ENCODE measurements at places on chromosomes 16 and 17.

GRCh38 chr17:40171750-40172149, 5.5 kb upstream of the RAPGEFL1 start:
- no peak for DNase-seq

GRCh38 chr17:34299956-34300577, 14.5 kb downstream of the CCL11 start:
- DNase-seq: peak; percentile 70

DNA sequence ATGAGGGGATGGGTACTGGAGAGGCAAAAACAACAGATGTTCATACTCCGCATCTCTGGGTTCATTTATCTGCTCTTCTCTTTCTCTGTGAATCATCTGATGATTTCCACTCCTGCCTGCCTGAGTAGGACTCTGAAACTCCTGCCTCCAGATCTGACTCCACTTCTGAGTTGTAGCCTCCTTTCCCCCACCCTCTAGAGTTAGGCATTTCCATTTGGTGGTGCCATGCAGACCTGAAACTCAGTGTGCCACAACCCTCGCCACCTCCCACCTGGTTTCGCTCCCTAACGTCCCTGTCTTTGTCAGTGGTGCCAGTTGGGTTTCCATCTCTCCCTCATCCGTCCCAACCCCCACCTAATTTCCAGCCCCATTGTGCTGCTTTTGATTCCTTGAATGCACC, 126.2 kb downstream of the PRKCB start:
- no peak for DNase-seq

DNA sequence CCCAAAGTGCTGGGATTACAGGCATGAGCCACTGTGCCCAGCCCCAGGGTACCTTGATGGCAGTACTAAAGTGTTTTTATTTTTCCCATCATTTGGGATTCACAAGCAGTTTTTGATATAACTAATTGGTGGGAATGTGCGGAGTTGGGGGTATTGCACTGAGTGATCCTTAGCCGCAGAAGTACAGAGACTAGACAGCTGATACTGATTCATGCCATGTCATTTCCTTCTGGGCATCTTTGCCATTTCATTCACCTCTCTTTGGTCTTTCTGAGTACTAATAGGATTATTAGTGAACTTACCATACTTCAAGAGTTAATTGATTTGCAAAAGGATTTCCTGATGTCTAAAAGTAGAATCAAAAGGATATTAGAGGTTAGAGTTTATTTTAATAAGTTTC, 9.7 kb downstream of the NMT1 start:
- no peak for DNase-seq

DNA sequence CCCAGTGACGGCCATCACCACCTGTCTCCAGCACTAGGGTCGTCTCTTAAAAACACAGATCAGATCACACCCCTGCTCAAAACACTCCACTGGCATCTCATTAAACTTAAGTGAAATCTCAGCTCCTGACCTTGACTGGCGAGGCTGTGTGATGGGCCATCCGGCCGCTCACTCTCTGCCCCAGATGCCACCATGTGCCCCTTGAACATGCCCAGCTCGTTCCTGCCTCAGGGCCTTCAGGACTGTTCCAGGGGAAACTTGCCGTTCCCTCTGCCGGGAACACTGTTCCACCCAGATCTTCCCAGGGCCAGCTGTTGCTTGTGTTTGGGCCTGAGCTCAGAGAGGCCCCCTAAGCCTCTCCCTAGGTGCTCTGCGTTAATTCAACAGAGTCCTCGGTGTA, 39.4 kb downstream of the RPH3AL start:
- no peak for DNase-seq

GRCh38 chr16:49688036-49688697, 167.7 kb downstream of the ZNF423 start:
- DNase-seq: no peak

DNA sequence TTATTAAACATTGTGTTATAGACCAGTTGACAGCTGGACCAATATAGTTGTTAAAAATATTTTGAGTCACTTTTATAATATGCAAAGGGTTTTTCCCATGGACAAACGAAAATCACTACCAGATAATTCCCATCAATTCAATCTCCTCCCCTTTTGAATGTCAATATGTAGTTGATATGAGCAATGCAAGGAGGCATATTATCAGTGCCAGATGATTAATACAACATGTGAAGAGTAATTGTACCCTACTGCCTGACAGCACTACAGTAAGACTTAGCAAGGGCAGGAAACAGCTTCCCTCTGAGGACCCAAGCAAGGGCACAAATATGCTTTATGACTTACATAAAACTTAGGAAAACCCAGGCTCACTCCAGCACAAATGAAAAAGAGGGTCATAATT, 17.3 kb downstream of the KANSL1 start:
- peak; percentile 50 for DNase-seq

DNA sequence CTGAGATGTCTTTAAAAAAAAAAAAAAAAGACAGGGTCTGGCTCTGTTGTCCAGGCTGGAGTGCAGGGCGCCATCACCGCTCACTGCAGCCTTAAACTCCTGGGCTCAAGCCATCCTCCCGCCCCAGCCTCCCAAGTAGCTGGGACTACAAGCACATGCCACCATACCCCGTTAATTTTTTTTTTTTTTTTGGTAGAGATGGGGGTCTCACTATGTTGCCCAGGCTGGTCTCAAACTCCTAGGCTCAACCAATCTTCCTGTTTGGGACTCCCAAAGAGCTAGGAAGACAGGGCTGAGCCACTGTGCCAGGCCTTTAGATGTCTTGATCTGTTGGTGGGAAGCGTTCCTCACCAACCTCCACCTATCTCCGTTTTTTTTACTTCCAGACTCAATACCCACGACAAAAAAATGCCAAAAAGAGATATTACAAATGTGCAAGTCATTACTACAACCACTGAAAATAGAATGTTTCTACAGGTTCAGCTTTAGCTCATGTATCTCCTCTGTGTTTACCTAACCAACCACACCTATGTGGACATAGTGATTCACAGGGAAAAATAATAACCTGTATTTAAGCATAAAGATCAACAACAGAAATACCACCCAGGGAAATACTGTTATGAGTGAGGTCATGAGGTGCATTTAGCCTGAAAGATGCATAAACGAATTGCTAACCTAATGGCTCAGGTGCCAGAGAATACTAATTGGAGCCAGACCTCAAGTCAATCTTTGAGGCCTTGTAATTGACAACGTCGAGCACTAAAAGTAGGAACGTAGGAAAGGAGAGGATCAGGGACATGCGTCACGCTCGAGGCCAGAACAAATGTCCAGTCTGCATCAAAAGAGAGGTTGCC, 22.6 kb downstream of the NACA2 start:
- DNase-seq: no peak

GRCh38 chr17:40791787-40792436, 7.8 kb downstream of the KRT28 start:
- DNase-seq: peak; percentile 50

DNA sequence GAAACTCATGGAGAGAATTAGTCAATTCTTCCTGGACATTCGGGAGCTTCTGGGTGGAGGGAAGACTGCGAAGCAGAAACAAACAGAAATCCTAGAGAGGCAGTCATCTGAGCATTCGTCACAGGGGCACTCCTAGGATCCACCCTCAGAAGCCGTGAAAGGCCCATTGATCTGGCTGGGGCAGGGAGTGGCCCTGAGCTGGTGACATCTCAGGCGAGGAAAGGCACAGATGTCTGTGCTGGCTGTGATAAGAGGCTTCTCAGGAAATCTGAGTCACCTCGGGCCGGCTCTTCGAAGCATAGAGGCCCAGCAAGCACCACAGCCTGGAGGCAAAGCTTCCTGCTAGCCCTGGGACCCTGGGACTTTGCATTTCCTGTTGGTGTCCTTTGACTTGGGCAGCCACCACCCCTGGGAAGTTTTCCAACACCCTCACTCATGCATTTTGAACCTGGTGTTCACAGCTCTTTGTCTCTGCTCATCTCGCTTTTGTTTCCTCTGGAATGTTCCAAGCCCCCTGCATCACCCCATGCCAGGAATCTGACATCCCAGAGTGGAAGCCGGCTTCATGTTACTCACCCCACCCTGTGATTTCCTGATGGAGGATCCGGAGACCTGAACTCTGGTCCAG, 23.3 kb upstream of the CDRT4 start:
- peak; percentile 59 for DNase-seq

- peak; percentile 73 for DNase-seq
Measured at GRCh38 chr17:17298108-17298507, 5.1 kb upstream of the NT5M start.

- no peak for DNase-seq
Measured at GRCh38 chr17:61335105-61335844, 64.4 kb upstream of the TBX2 start.

DNA sequence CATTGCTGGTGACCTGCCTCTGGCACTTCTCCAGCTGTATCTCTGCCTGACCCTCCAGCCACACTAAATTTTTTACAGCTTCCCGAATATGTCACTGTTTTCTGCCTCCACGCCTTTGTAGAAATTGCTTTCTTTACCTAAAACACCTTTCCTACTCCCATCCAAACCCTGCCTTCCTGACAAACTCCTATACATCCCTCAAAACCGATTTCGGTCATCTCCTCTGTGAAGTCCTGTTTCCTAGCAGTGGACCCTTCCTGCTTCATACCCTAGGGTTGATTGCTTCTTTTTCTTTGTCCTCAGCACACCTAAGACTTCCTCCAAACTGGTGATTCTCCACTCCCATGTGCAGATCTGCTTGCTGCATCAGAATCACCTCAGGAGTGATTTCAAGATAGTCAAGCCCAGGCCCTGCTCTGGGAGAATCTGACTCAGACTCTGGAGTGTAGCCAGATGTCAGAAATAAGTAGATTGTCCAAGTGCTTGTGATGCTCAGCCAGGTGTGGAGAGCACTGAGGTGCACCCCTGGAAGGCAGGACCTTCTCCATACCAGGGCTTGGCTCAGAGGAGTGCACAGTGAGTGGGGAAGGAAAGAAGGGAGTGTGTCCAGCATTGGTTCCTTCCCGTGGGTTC, 184.2 kb downstream of the COPRS start:
- peak; percentile 76 for DNase-seq

DNA sequence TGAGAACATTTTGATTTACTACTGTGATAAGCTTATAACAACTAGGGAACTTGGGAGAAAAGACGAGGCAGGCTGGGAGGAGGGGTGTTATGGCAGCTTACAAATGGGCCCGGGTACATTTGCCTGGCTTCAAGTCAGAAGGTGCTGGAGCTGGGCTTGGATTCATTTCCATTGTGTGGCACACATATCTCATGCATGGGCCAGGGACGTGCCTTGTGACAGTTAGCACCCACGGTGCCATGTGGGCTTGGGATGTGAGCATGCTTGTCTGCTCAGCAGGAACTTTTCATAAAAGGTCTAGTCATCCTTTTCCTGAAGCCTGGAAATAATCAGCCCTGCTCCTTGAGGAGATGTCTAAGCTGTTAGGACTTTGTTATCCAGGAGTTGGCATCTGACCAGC, 572.2 kb downstream of the CDH13 start:
- peak; percentile 18 for DNase-seq

GRCh38 chr17:33873201-33873617, 381.9 kb upstream of the CCL2 start:
- DNase-seq: no peak

DNA sequence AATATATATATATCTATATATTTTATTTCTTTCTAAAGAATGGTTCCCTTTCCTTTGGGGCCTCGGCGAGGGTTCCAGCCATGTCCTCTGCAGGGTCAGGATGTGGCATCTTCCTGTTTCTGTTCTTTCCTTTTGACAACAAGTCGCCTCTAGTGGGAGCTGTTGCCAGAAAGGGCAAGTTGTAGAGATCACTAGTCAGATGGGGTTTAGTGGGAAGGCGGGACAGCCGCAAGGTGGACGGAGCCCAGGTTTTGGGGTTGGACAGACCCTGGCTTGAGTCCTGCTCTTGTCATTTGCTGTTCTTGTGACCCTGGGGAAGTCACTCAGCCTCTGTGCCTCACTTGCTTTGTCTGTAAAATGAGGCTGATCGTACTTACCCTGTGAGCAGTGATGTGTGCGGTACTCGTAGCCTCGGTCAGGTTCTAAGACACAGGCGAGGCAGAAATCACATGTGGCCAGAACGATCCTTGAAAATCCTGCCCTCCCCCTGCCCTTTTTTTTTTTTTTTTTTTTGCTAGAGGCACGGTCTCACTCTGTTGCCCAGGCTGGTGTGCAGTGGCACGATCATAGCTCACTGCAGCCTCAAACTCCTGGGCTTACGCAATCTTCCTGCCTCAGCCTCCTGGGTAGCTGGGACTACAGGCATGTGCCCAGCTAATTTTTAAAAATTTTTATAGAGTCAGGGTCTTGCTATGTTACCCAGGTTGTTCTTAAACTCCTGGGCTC, 80.1 kb downstream of the ABCC6 start:
- DNase-seq: no peak

All from fibroblast of upper back skin (primary cell).